Immature natural killer cell (primary cell): ENCODE measurements at places on chromosomes 7 and 10. TPM values are rescaled to one million over a fixed set of nuclear protein-coding genes. Genes with fewer than 3 reads are reported as not detected.

- no peaks in the 10 kb centered on the region for H3K36me3 ChIP-seq
- no peak overlapping the region for H3K27ac ChIP-seq
- H3K4me1 ChIP-seq: peaks cover 6% of the 10 kb centered on the region
- H3K4me3 ChIP-seq: no peak overlapping the region
- DNase-seq: no peak
- H3K27me3 ChIP-seq: peaks cover 11% of the 10 kb centered on the region
These were observed 967 bp downstream of the ELFN1 start for GRCh38 chr7:1670894-1671593.

DNA sequence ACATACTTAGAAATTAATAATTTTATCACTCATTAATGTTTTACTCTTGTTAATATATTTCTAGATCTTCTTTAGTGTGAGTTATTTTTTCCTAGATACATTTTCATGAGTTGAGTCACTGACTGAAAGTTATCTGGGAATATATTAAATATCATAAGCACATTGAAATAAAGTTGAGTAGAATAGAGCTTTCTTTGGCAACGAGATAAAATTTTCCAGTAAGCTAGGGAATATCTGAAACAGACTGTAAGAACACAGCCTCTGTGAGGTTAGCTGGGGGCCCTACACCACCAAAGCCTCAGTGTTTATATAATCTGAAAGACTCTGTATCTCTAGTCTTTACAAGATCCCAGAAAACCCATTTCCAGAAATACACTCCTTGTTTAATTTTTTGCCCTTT, 347.8 kb upstream of the PLXDC2 start:
- no peak overlapping the region for H3K27ac ChIP-seq
- H3K4me1 ChIP-seq: no peaks in the 10 kb centered on the region
- H3K36me3 ChIP-seq: no peaks in the 10 kb centered on the region
- H3K27me3 ChIP-seq: no peaks in the 10 kb centered on the region

DNA sequence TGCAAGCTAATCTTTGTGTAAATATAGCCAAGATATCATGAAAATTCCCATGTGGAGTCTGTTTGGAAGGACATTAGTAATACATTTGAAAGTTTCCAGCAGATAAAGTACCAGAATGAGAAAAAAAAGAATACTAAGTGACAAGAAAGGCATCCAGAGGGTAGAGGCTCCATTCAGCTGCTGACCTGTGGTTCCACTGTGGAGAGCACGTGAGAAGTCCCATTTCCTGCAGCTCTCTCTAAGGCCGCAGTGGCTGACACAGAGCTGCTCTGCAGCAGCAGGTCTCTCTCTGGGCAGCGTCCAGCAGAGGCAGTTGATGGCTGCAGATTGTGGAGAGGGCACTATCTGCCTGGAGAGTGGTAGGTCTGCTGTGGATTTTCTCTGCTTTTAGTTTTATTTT, 100.1 kb upstream of the TMEM72 start:
- H3K27ac ChIP-seq: no peak overlapping the region
- no peaks in the 10 kb centered on the region for H3K27me3 ChIP-seq
- no peaks in the 10 kb centered on the region for H3K36me3 ChIP-seq
- peaks cover 2% of the 10 kb centered on the region for H3K4me1 ChIP-seq
- DNase-seq: no peak
- H3K4me3 ChIP-seq: no peak overlapping the region

GRCh38 chr7:23966941-23967340, 256.9 kb downstream of the STK31 start:
- DNase-seq: no peak
- H3K4me3 ChIP-seq: no peak overlapping the region
- H3K27ac ChIP-seq: no peak overlapping the region
- no peaks in the 10 kb centered on the region for H3K27me3 ChIP-seq
- H3K36me3 ChIP-seq: no peaks in the 10 kb centered on the region

- H3K27ac ChIP-seq: no peak overlapping the region
- H3K4me3 ChIP-seq: no peak overlapping the region
- no peak for DNase-seq
- H3K4me1 ChIP-seq: peaks cover under 1% of the 10 kb centered on the region
These were observed 26.5 kb downstream of the LEP start for GRCh38 chr7:128267595-128267924.

DNA sequence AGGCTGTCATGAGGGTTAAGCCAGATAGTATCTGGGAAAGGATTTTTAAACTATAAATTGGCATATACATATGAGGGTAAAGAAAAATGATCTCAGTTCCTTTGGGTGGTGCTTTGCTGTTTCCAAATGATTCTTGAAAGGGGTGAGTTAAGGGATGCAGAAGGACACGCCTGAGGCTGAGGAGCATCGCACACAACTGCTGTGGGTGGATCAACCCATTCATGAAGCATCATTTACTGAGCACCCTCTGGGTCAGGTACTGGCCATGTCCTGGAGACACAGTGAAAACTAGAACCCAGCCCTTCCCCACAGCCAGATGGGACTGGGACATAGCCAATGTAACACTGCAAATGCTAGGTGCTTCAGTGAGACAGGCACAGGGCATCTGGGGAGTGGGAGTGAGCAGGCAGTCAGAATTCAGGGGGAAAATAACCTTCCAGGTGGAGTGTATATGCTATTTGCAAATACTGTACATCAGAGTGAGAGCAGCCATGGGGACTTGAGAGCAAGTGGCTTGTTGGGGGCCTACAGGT, 112.1 kb downstream of the WDFY4 start:
- H3K4me1 ChIP-seq: peaks cover 30% of the 10 kb centered on the region
- peaks cover 4% of the 10 kb centered on the region for H3K27me3 ChIP-seq
- H3K27ac ChIP-seq: peak overlapping the region; percentile 67
- peaks cover 5% of the 10 kb centered on the region for H3K36me3 ChIP-seq
- no peak for DNase-seq
- no peak overlapping the region for H3K4me3 ChIP-seq

GRCh38 chr7:47346377-47346914, 235.5 kb downstream of the TNS3 start:
- no peaks in the 10 kb centered on the region for H3K27me3 ChIP-seq
- H3K36me3 ChIP-seq: no peaks in the 10 kb centered on the region
- H3K27ac ChIP-seq: no peak overlapping the region
- H3K4me3 ChIP-seq: no peak overlapping the region
- no peaks in the 10 kb centered on the region for H3K4me1 ChIP-seq
- no peak for DNase-seq

DNA sequence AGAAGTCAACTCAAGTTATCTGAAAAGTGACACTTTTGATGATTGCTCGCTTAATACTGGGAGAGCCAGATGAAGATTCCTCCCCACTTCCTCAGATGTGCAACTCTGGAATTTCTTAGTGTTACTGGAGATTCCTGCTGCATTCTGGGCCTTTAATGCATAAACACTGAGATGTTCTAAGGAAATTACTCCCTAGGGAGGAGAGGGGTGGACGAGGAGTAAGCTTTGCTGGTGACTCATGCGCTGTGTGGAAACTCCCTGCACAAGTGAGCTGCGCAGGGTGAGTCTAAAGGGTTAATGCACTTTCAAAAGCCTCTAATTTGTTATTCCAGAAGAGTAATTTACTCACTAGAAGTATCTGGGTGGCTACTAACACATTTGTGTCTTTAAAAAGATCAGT, 46.3 kb downstream of the EGFR start:
- no peak overlapping the region for H3K27ac ChIP-seq
- no peak for DNase-seq
- no peaks in the 10 kb centered on the region for H3K4me1 ChIP-seq
- H3K36me3 ChIP-seq: no peaks in the 10 kb centered on the region
- H3K27me3 ChIP-seq: peaks cover 21% of the 10 kb centered on the region

DNA sequence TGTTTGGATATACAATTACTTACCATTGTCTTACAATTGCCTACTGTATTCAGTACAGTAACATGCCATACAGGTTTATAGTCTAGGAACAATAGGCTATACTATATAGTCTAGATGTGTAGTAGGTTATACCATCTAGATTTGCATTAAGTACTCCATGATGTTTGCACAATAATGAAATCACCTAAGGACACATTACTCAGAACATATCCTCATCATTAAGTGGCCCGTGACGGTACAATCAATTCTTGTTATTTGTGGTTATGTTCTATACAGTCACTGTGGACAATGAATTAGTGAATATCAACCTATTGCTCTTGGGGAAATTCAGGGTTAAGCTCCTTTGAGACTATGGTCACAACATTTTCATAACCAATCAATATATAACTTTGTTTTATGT, 75.6 kb downstream of the MICU1 start:
- H3K27me3 ChIP-seq: no peaks in the 10 kb centered on the region
- H3K27ac ChIP-seq: no peak overlapping the region
- no peaks in the 10 kb centered on the region for H3K4me1 ChIP-seq

DNA sequence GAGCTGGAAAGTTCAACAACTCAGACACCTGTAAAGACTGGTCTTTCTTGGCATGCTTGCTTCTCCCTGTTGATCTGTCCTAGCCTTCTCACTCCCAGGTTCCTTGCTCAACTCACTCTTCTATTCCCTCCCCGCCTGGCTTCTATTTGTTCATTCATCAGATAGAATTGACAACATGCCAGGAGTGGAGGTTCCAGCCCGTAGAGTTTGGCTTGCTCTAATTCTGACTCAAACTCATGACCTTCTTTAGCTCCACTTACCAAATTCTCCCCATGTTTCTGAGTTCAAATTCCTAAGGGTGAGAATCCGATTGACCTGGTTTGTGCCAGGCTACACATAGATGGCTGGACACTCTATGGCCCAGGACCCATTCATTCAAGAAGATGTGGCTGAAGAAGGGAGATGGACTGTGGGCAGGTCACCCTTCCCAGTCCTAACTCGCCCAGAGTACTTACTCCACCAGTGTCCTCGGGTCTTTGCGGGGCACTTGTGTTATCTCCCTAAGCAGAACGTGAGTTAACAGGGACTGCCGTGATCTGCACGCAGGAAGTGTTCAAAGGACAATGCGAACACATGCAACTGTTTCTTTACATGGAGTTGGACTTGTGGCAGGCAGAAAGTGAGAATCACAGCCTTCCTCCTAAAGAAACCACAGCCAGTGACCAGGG, 4.0 kb upstream of the TMEM236 start:
- H3K27ac ChIP-seq: no peak overlapping the region
- DNase-seq: no peak
- peaks cover 5% of the 10 kb centered on the region for H3K36me3 ChIP-seq
- H3K27me3 ChIP-seq: no peaks in the 10 kb centered on the region

GRCh38 chr7:24115661-24116060, 168.3 kb upstream of the NPY start:
- H3K36me3 ChIP-seq: no peaks in the 10 kb centered on the region
- no peak overlapping the region for H3K27ac ChIP-seq
- peaks cover 4% of the 10 kb centered on the region for H3K27me3 ChIP-seq
- DNase-seq: no peak
- no peak overlapping the region for H3K4me3 ChIP-seq
- no peaks in the 10 kb centered on the region for H3K4me1 ChIP-seq

DNA sequence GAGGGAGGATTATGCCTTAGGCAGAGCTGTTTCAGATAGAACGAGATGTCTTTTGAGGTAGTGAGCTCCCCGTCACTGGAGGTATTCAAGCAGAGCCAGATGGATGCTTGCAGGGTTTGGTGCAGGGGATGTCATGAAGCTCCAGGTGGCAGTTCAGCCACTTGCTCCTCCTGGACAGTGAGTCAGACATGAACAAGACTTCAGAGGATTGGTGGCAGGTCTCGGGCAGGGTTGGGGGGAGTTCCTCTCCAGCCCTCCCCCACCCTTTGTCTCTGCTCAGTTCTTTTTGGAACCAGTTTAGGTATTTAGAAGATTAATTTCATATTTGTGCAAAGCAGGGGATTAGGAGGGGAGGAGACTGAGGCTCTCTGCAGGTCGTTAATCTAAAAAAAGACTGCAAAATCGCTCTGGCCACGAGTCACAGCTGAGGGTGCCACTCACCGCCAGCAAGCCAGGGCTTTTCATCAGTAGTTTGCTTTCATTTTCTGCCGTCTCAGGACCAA, 21.5 kb upstream of the MYL10 start:
- no peaks in the 10 kb centered on the region for H3K4me1 ChIP-seq
- H3K4me3 ChIP-seq: no peak overlapping the region
- H3K27ac ChIP-seq: no peak overlapping the region
- no peak for DNase-seq
- peaks cover 11% of the 10 kb centered on the region for H3K27me3 ChIP-seq

GRCh38 chr7:108211382-108212201, 81.4 kb upstream of the LAMB4 start:
- no peaks in the 10 kb centered on the region for H3K4me1 ChIP-seq
- H3K27ac ChIP-seq: no peak overlapping the region
- peaks cover 6% of the 10 kb centered on the region for H3K27me3 ChIP-seq
- no peak overlapping the region for H3K4me3 ChIP-seq
- no peaks in the 10 kb centered on the region for H3K36me3 ChIP-seq

- no peaks in the 10 kb centered on the region for H3K4me1 ChIP-seq
- peaks cover 3% of the 10 kb centered on the region for H3K27me3 ChIP-seq
- H3K4me3 ChIP-seq: no peak overlapping the region
- no peak overlapping the region for H3K27ac ChIP-seq
- no peak for DNase-seq
- H3K36me3 ChIP-seq: no peaks in the 10 kb centered on the region
These were observed 62.6 kb upstream of the GHITM start for GRCh38 chr10:84076540-84077195.

- DNase-seq: no peak
- H3K4me1 ChIP-seq: no peaks in the 10 kb centered on the region
- H3K36me3 ChIP-seq: no peaks in the 10 kb centered on the region
- H3K27ac ChIP-seq: no peak overlapping the region
- no peaks in the 10 kb centered on the region for H3K27me3 ChIP-seq
These were observed 234.9 kb downstream of the HGF start for GRCh38 chr7:81534996-81535395.

- peak within 1 kb of the TSS; percentile 96 for H3K27ac ChIP-seq
- H3K4me3 ChIP-seq: peak within 1 kb of the TSS; percentile 91
- H3K4me1 ChIP-seq: peaks cover 39% of the 10 kb centered on the region
- peaks cover 9% of the 10 kb centered on the region for H3K27me3 ChIP-seq
These were observed at the start of gene ANKRD26 for GRCh38 chr10:27099916-27100812. TSS of gene ANKRD26 (minus strand) at chr10:27100494. CDS start at chr10:27100326, 168 bp downstream.

- no peak for DNase-seq
- no peak overlapping the region for H3K4me3 ChIP-seq
- peaks cover 65% of the 10 kb centered on the region for H3K4me1 ChIP-seq
- H3K36me3 ChIP-seq: peaks cover 9% of the 10 kb centered on the region
- H3K27me3 ChIP-seq: peaks cover 2% of the 10 kb centered on the region
- H3K27ac ChIP-seq: peak overlapping the region; percentile 15
These were observed 64.0 kb downstream of the DLG5 start for GRCh38 chr10:77862595-77862994.

DNA sequence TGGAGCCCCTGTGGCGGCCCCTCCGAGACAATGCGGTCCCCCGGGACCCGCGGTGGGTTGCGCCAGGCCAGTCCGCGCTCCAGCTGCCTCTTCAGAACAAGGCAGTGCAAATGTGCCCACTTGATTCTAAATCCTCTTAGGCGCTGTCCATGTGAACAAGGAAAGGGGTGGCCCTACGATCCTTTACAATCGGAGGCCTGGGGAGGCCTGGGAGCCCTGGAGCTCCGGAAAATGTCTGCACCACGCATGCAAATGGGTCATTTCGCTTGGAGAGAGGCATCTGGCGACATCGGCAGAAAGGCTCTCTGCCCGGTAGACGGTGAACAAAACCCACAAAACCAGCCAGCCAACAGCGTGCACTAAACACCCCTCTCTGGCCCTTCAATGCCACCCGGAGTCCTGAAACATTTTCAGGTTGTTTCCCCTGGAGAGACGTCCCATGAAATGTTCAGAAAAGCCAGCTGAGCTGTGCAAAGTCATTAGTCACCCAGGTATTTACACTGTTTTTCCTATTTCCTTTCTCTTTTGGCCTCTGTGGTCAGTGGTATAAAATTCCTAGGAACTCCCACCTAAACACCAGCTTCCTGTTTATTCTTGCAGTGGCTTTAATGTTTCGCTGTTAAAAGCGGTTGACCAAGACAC, 102.8 kb upstream of the ZNF438 start:
- peak overlapping the region; percentile 83 for H3K4me3 ChIP-seq
- DNase-seq: peak; percentile 16
- peak overlapping the region; percentile 81 for H3K27ac ChIP-seq
- H3K36me3 ChIP-seq: no peaks in the 10 kb centered on the region
- peaks cover 2% of the 10 kb centered on the region for H3K27me3 ChIP-seq
- H3K4me1 ChIP-seq: peaks cover 32% of the 10 kb centered on the region

ZPBP gene
- 0.28 TPM for polyA plus RNA-seq
